IMR-90 (cell line): ENCODE measurements at places on chromosomes 7 and 10. TPM values are rescaled to one million over a fixed set of nuclear protein-coding genes. Genes with fewer than 3 reads are reported as not detected.

MEST gene
- polyA plus RNA-seq = 167 and 219 TPM in 2 replicates

GUSB gene
- polyA plus RNA-seq = 47.7 and 55.0 TPM in 2 replicates

MYO1G gene
- 0.02 and 0.04 TPM in 2 replicates for polyA plus RNA-seq

NUTM2E gene
- polyA plus RNA-seq = not detected in 2 replicates

RAB19 gene
- not detected in 2 replicates for polyA plus RNA-seq

RAPGEF5 gene
- polyA plus RNA-seq = 0.05 and 0.09 TPM in 2 replicates

GRM3 gene
- not detected in 2 replicates for polyA plus RNA-seq

SHLD2 gene
- 7.4 and 10.6 TPM in 2 replicates for polyA plus RNA-seq

PON1 gene
- polyA plus RNA-seq = not detected in 2 replicates

OPALIN gene
- not detected in 2 replicates for polyA plus RNA-seq

MMP21 gene
- polyA plus RNA-seq = not detected in 2 replicates

HOXA6 gene
- 1.8 and 2.1 TPM in 2 replicates for polyA plus RNA-seq

ATXN7L1 gene
- polyA plus RNA-seq = 3.2 and 3.5 TPM in 2 replicates

C10orf105 gene
- polyA plus RNA-seq = not detected in 2 replicates

ELN gene
- polyA plus RNA-seq = 14.3 and 15.3 TPM in 2 replicates

BICC1 gene
- 5.1 and 5.7 TPM in 2 replicates for polyA plus RNA-seq

GNAT3 gene
- polyA plus RNA-seq = not detected in 2 replicates

NKX2-3 gene
- not detected in 2 replicates for polyA plus RNA-seq

CDHR3 gene
- polyA plus RNA-seq = 0.96 and 1.3 TPM in 2 replicates

AZGP1 gene
- not detected in 2 replicates for polyA plus RNA-seq

TAS2R4 gene
- 0.09 and 0.14 TPM in 2 replicates for polyA plus RNA-seq

GRCh38 chr10:33612551-33612950, 278.1 kb upstream of the NRP1 start:
- peak; percentile 63 for DNase-seq

DNA sequence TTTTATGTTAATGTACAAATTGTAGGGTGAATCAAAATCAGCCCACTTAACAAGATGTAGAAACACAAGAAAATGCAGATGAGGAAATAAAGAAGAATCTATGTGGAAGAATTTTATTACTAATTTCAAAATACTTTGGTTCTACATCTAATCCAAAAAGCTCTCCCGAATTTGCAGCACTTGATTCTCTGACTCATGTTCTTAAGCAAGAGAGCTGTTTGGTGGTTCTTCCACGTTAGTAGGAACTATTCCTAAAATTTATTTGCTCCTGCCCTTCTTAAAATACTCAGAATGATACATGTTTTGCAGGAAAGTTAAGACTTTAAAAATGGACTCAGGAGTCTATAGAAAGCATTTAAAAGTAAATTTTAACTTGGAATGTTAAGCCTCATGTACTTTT, 91.8 kb downstream of the ZMYND11 start:
- peak; percentile 39 for DNase-seq

DNA sequence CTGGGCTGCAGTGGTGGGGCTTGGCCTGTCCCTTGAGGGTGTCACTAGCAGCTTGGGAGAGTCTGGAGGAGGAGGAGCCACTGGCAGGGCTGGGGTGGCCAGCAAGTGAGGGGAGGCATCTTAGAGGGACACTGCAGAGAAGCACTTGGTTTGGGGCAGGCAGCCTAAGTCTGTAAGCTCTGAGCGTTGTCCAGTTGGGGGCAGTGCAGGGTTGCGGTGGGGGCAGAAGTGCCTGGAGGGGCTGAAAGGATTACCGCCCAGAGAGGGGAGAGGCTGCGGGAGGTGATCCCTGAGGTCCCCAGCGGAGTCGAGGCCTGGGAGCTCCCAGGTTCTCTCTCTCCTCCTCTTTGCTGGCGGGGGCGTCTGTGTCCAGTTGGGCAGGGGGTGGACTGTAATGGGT, 7.4 kb downstream of the ADCYAP1R1 start:
- no peak for DNase-seq

GRCh38 chr10:33094263-33095051, 136.4 kb upstream of the ITGB1 start:
- no peak for DNase-seq

- no peak for DNase-seq
These were observed 66.7 kb downstream of the RNF216 start for GRCh38 chr7:5714657-5715337.

GRCh38 chr10:116311706-116312490, 12.3 kb upstream of the CCDC172 start:
- DNase-seq = no peak

- no peak for DNase-seq
These were observed 58.9 kb downstream of the ZNF22 start for GRCh38 chr10:45059632-45060031.

- DNase-seq = no peak
These were observed 81.5 kb upstream of the DIP2C start for GRCh38 chr10:770975-771374.

- DNase-seq = peak; percentile 84
These were observed 16.7 kb downstream of the DLG5 start for GRCh38 chr10:77909749-77910375.

DNA sequence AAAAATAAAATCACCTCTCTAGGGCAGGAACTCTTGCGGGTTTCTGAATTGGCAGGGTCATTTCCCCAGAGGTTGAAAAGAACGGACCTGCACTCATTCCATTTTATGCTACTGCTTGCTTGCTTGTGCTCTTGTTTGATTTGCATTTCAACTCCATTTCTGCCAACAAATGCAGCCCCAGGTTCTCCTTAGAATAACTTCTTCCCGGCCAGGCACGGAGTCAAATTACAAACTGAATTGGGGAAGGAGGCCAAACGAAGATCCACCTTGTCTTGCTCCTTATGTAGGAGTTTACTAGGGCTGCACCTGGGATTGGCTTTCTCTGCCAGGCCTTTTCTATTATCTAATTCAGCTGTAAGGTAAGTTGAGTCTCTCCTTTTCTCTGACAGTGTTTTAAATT, 79.6 kb downstream of the HGF start:
- no peak for DNase-seq

GRCh38 chr10:50394832-50395231, 143.5 kb upstream of the ASAH2 start:
- no peak for DNase-seq

DNA sequence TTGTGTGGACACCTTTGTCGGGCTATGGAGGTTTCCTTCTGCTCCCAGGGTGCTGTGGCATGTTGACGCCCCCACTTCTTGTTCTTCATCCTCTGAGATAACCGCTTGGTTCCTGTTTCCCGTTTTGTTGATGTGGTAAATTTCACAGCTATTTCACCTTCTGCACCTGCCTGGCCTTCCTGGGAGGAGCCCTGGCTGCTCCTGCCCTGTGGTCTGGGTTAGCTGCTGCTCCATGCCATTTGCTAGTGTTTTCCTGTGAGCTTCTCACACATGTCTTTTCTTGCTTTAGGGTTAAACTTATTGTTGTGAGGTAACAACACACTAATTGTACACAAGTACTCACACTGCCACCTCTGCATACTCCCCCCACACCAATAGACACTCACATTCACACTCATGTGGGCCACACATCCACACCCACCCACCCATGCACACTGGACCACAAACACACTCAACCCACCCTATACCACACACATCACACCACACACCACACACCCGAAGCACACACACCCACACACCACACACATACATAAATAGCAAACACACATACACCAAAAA, 46.5 kb upstream of the MSMB start:
- no peak for DNase-seq

- no peak for DNase-seq
These were observed 466.1 kb upstream of the FOXK1 start for GRCh38 chr7:4216016-4216415.

DNA sequence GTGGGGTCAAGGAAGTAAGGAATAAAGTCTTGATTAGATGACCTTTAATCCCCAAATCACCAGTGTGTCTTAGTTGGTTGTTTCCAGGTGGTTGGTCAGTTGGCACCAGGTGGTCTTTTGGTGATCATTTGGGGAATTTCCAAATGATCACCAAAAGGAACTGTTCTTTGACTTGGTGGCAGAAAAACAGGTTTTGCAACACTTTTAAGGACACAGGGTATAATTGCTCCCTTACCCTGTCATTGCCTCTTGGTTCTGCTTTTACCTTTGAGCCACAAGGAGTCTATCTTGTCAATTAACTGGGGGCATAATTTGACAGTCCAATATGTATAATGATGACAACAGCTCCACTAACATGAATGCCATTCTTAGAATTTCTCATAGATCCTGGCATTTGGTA, 104.2 kb downstream of the ADK start:
- no peak for DNase-seq

DNA sequence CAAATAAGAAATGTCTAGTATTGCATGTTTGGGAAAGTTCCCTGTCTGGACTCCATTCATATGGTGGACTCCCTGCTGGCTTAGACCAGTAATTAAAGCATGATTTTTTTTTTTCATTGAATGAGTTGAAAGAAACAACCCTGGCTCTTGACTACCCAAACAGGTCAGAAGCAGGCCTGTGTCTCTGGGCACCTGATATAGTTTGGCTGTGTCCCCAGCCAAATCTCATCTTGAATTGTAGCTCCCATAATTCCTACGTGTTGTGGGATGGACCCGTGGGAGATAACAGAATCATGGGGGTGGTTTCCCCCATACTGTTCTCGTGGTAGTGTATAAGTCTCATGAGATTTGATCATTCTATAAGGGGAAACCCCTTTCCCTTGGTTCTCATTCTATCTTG, 206.2 kb downstream of the TMEM178B start:
- no peak for DNase-seq

GRCh38 chr10:79942261-79943185, 6.4 kb downstream of the SFTPD start:
- no peak for DNase-seq

DNA sequence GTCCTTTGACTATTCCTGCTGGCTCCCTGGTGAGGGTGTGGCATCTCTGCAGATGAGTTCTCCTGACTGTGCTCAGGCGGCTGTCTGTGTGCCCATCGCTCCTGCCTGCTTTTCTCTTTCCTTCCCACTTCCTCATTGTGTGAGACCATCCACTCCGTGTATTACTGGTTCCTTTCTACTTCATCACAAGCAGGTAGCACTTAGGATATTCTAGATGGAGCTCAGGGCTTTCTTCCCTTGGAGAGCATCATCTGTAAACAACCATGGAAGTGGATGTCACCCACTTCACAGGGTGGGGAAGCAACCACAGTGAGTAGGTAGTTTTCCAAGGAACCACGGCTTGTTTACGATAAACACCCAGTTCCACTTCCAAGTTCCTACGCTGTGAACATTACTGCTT, 15.7 kb downstream of the DNAJB6 start:
- DNase-seq = no peak

DNA sequence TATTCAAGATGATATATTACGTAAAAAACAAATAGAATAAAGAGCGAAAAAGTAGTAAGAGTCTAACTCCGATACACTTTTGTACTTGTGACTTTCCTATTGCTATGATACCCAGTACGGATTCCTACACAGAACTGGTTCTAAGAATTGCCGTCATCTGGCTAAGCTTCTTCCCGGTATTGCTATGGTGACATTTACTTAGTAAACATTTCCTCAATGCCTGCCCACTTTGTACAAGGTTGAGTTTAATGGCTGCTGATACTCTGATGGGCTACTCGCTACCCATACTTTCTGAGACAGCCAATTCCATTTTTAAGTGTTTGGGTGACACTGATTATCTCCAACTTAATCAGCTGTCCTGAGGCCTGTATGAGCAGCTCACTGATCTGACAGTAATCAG, 55.6 kb downstream of the OSBPL3 start:
- DNase-seq = no peak

DNA sequence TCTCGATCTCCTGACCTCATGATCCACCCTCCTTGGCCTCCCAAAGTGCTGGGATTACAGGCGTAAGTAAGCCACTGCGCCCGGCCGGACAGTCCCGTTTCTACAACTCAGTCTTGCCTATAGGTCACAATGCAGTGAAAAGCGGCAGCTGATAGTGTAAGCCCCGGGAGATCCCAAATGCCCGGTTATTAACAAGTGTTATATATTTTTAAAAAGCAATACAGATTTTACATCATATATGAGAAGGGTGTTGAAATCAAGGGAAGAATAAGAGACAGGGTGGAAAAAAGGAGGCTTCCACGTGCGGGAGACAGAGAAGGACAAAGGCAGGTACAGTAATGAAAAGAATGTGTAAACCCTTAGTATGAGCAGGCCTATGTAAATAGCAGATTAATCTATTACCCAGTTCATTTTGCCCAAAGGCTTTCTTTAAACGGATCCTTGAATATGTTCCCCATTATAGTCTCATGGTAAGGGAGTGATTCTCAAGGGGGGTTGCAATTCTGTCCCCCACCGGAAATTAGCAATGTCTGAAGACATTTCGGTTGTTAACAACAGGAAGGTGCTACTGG, 170.8 kb downstream of the PDE1C start:
- no peak for DNase-seq

GRCh38 chr7:156666368-156667109, 26.0 kb downstream of the RNF32 start:
- peak; percentile 11 for DNase-seq

DNA sequence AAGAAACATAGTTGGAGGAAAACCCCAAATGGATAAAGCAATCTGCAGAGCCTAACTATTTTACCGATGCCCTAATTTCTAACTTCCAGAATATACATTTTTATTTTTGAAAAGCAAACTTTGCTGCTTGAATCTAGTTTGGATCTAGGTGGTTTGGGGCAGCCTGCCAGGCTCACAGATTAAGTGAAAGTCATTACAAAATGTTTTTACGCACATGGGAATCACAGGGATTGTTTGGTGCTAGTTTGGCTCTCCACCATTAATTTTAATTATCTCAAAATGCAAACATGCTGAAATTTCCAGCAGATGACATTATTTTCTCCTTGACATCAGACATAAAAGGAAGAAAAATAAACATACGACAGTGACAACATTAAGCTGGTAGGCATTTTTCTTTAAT, 166.7 kb upstream of the INHBA start:
- DNase-seq = peak; percentile 47

GRCh38 chr10:49552277-49552676, 13.4 kb upstream of the ERCC6 start:
- peak; percentile 81 for DNase-seq

GRCh38 chr10:60358282-60358681, 31.4 kb downstream of the ANK3 start:
- DNase-seq = no peak

DNA sequence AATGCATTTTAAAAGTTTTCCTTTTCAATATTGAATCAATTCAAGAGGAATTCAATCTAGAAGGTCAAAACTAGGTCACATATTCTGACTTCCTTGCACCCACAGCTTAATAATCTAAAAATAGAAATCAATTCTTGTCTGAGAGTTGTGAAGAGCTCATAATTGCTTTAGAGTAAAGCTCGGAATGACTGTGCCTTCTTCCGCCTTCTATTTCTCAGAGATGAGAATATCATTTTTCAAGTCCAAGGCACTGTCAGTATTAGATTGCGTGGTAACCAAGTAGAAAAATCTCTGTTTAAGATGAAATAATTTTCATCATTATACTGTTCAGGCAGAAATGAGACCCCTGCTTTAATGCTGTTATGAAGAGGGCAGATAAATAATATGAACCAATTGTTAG, 272.2 kb upstream of the NFE2L3 start:
- no peak for DNase-seq

- no peak for DNase-seq
These were observed 72.5 kb downstream of the C10orf143 start for GRCh38 chr10:130038019-130038555.

DNA sequence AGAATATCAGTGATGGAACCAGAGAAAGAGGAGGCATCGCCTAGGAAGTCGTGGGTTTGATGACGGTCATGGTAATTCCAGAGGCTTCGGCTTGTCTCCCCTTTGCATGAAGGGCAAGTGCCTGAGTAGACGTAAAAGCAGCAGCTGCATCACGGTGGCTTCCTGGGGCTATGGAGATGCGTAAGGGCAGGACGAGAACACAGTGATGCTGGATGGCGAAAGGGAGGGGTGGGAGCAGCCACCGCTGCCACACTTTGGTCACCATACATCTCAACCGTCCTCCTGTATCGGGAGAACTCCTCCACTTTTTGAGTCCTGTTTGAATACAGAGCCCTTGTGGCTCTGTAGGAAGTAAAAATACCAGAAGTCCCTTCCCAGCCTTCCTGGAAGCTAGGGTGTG, 182.7 kb downstream of the ZMYND11 start:
- no peak for DNase-seq
